ENCODE measurements at places on chromosomes 1 and 21. TPM values are rescaled to one million over a fixed set of nuclear protein-coding genes. Genes with fewer than 3 reads are reported as not detected.

Gene SYT6
- total RNA-seq, result not detected

Gene GBP3
- total RNA-seq, result 6.2 TPM

Gene ARTN
- total RNA-seq, result not detected

Gene ACTA1
- not detected for total RNA-seq

Gene CD1C
- not detected for total RNA-seq

Gene RNU1-2
- 8,230 TPM for total RNA-seq

Gene IL24
- total RNA-seq, result not detected

Gene PHLDA3
- total RNA-seq, result 9.6 TPM

Gene OR6N1
- not detected for total RNA-seq

Gene MRAP
- total RNA-seq, result not detected

Gene NME7
- 12.9 TPM for total RNA-seq

Gene RNU1-1
- 8,230 TPM for total RNA-seq

Gene KIF26B
- 2.3 TPM for total RNA-seq

Gene PDE4DIP
- 7.3 TPM for total RNA-seq

Gene KIF21B
- 2.9 TPM for total RNA-seq

Gene OR2T8
- total RNA-seq, result not detected

Gene AMY1A
- total RNA-seq, result not detected

Gene DCST1
- not detected for total RNA-seq

Gene ITLN2
- not detected for total RNA-seq

Gene ADAMTS1
- total RNA-seq, result 4.6 TPM

All from dermis lymphatic vessel endothelial cell (primary cell).